Hematopoietic multipotent progenitor cell treated with erythropoietin and hydrocortisone succinate and interleukin-3 and kit ligand, for 15 days (in vitro differentiated cells): ENCODE measurements at places on chromosomes 5 and 9.

- DNase-seq: no peak
Observed at GRCh38 chr5:140220698-140221064, 45.7 kb downstream of the CYSTM1 start.

GRCh38 chr5:150419630-150420270 lies 7.0 kb upstream of the CD74 start:
- DNase-seq: no peak

- DNase-seq: peak; percentile 28
Observed at GRCh38 chr5:159286420-159287035, 23.4 kb downstream of the UBLCP1 start.

- DNase-seq: no peak
Observed at GRCh38 chr5:108711898-108712297, 35.8 kb upstream of the FER start.

DNA sequence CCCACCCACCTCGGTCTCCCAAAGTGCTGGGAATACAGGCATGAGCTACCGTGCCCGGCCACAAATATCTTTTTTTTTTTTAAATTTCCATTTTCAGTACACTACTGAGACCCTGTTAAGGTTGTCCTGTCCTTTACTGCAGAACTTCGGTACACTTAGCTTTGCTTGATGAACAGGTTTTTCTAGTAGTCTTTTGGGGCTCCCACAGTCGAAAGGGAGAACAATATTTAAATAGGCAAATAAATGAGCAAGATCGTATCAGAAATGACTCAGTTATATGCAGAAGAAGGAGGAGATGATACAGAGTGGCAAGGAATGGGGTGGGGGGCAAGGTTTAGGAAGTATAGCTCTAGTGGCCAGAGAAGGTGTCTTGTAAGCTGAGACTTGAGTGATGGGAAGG lies 52.7 kb downstream of the MSX2 start:
- DNase-seq: no peak

GRCh38 chr5:31328040-31328733 lies 134.7 kb downstream of the CDH6 start:
- DNase-seq: no peak

DNA sequence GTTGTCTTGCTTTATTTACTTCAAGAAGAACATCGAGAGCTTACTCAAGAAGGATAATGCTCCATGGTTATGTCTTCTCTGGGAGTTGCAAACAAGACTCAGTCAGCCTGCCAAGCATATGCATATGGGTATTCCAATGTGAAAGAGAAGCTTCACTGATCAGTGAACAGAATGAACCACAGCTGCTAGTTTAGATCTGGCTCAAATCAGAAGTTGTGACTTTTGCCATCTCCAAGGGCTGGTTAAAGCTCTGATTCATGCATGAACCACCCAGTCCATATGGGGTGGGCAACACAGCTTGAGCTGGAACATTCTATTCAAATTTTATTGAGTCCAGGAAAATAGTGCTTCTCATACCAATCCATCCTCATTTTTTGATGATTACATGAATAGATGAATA lies 50.0 kb downstream of the ATPSCKMT start:
- no peak for DNase-seq

DNA sequence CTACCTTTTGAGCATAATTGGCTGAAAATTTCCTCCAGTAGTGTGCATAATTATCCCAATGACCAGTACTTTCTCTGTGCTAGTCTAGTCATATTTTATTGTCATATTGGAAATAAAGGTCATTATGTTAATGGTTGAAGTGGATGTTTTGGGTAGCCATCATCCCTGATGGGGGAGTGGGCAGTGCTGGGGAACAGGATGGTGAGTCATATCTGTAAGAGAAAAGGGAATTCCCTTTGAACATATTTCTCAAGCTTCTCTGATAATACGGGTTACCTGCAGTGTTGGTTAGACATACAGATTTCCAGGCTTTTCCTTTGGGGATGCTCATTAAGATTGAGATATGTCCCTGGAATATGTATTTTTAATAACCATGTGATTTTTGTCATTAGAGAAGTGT lies 33.3 kb upstream of the SPATA31D4 start:
- no peak for DNase-seq

GRCh38 chr5:138752951-138753793 lies at the start of gene CTNNA1:
Gene CTNNA1 (plus strand): TSS chr5:138753425. CDS start chr5:138781925, 28,500 bp downstream.
- peak; percentile 59 for DNase-seq

- DNase-seq: no peak
Observed at GRCh38 chr9:2955575-2955974, 111.7 kb upstream of the PUM3 start.

GRCh38 chr9:14271093-14271673 lies 42.8 kb downstream of the NFIB start:
- DNase-seq: no peak

GRCh38 chr5:43174586-43174985 lies 17.4 kb upstream of the NIM1K start:
- DNase-seq: no peak

DNA sequence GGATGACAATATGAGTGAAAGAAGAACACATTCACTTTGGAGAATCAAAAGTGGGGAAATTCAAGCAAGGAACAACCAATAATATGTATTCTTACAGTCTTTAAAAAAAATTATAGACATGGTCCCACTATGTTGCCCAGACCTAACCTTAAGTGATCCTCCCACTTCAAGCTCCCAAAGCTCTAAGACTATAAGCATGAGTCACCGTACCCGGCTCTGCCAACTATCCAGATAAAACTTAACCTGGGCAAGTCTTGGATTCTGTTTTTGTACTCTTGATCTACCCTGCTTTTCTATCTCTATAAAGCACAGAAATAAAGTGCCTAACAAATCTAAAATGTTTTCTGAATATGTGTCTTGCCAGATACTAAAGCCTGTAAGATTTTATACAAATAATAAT lies 30.9 kb downstream of the CEMIP2 start:
- peak; percentile 24 for DNase-seq

- DNase-seq: no peak
Observed at GRCh38 chr5:125343015-125343414, 596.6 kb upstream of the ZNF608 start.

DNA sequence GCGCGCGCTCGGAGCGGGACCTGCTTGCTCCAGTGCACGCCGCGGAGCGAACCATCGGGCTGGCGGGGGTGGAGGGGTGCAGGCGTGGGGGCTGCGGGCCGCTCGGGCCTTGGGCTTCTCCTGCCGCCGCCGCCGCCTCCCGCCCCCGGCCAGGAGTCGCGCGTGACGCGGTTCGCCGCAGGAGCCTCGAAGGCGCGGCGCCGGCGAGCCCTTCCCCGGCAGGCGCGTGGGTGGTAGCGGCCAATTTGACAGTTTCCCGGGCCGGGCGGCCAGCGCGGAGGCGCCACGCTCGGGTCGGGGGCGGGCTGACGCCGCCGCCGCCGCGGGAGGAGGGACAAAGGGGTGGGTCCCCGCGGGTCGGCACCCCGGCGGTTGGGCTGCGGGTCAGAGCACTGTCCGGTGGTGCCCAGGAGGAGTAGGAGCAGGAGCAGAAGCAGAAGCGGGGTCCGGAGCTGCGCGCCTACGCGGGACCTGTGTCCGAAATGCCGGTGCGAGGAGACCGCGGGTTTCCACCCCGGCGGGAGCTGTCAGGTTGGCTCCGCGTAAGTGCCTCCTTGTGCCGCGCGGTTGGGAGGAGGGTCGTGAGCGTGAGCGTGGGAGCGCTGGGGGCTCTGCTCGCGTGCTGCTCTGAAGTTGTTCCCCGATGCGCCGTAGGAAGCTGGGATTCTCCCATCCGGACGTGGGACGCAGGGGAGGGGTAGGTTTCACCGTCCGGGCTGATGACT lies at the start of gene TJP2:
TSS of gene TJP2 (plus strand) at position 387 of the 725 bp plus-strand sequence. CDS start at position 483, 96 bp downstream.
- peak; percentile 60 for DNase-seq

DNA sequence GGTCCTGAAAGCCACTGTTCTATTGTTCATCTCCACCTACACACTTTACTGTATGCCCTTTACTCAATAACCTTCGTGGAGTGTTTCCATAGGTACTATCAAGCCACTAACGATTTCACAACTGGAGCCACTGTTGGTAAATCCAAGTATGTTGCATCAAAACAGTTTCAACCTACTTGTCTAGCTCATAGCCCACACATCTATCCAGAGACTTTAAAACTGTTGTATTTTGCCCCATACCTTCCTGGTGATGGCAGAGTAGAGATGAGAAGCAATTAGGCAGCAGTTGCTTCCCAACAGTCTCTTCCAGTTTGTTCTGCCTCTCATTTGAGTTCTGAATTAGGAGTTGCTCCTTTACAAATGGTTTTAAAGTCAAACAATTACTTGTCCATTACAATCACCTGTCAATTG lies 607 bp downstream of the FAXDC2 start:
- no peak for DNase-seq

DNA sequence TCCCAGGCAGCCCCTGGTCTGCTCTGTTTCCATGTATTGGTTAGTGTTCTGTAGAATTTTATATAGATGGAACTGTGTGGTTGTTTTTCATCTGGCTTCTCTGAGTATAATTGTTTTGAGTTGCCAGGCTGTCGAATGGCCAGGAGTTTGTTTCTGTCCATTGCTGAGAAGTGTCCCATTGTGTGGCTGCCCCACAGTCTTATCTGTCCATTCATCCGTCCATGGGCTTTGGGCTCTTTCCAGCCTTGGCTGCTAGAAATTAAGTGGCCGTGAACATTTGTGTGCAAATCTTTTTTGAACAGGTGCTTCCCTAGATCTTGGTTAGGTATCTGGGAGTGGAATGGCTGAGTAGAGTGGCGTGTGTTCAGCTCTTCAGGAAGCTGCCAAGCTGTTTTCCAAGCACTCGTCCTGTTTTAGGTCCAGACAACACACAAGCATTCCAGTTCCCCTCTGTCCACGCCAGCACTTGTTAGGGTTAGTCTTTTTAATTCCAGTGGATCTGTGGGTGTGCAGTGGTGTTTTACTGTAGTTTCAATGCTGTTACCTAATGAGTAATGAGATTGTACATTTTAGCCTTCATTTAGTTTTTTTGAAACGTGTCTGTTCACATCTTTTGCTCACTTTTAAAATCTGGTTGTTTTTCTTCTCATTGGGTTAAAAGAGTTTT lies 122.2 kb upstream of the CACNA1B start:
- DNase-seq: no peak

DNA sequence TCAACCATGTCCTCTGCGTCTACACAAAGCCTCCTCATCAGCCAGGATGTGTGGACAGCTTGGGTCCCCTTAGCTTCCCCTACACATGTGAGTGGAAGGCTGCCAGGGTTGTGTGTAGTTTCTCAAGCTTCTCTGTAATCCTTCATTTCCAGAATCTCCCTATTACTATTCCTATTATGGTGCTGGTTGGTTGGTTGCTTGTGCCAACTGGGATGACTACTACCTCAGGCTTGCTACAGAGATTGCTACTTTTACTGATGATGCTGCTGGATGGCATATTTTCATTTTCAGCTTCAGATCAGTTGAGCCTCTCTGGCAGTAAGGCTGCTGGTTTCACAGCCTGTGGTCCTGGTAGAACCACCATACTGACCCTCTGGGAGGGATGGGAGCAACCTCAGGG lies 39.9 kb downstream of the ATG10 start:
- no peak for DNase-seq

GRCh38 chr5:58462154-58462553 lies 2.3 kb upstream of the PLK2 start:
- DNase-seq: no peak
